ENCODE measurements at places on chromosomes 1 and 21. TPM values are rescaled to one million over a fixed set of nuclear protein-coding genes. Genes with fewer than 3 reads are reported as not detected.

SEC16B gene
- total RNA-seq, result not detected

TSPAN1 gene
- 41.7 TPM for total RNA-seq

RAB3B gene
- 0.05 TPM for total RNA-seq

FCGR3A gene
- total RNA-seq, result not detected

FLG gene
- total RNA-seq, result 0.12 TPM

REN gene
- total RNA-seq, result not detected

URB1 gene
- total RNA-seq, result 43.5 TPM
